Activated CD8-positive, alpha-beta memory T cell treated with anti-CD3 and anti-CD28 coated beads, Interleukin-2, amount 50 U/mL, for 4 hours (primary cell): ENCODE measurements at places on chromosomes 6 and 20.

GRCh38 chr6:131135244-131136020 lies at the start of gene AKAP7:
Gene AKAP7 (plus strand): TSS chr6:131135467. CDS start chr6:131135764, 297 bp downstream.
- DNase-seq = peak; percentile 56

DNA sequence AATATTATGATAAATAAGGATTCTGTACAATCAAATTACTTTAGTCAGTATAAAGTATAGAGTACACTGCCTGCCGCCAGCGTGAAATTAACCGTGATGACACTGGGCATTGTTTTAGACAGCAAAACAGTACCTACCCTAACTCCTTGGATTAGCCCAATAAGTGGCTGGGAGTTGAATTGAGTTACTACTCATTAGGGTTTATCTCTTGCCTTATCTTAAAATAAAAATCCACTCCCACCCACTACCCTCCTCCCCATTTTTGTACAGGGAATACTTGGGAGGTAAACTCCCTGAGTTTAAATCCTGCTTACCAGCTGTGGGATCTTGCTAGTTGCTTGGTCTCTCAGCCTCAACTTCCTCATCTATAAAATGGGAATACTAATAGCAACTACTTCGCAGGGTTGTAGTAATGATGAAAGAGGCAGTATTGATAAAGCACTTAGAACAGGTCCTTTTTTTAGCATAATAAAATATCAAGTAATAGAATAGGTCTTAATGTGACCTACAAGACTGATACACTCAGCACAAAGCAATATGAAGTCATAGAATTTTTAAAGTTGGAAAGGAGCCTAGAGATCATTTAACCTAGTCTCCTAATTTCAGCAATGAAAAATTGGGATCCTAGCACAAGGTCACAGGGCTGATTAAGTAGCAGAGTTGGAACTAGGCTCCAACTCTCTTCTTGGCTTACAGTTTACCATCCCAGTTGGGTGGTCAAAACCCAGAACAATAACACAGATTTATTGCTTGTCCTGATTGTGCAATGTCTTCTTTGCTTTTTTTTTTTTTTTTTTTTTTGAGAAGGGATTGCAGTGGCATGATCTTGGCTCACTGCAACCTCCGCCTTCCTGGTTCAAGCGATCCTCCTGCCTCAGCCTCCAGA lies 23.8 kb downstream of the PHACTR2 start:
- no peak for DNase-seq

DNA sequence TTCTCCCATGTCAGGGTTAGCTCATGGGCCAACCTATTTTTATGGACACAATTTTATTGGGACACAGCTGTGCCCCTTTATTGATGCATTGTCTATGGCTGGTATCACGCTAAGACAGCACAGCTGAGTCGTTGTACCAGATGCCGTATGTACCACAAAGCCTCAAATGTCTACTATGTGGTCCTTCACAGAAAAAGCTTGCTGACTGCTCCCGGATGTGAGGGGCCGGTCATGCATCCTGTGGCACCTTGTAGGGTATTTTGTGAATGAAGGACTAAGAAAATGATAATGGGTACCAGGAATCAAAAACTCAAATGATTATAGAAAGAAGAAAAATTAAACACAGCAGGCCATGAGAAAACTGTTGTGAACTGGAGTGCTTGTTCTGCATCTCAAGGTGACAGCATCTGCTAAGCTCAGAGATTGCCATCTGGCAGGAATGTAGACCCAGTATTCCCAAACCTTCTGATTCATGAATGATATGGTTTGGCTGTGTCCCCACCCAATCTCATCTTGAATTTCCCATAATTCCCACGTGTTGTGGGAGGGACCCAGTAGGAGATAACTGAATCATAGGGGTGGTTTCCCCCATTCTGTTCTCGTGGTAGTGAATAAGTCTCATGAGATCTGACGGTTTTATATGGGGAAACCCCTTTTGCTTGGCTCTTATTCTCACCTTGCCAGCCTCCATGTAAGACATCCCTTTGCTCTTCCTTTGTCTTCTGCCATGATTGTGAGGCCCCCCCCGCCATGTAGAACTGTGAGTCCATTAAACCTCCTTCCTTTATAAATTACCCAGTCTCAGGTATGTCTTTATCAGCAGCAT lies 248.5 kb downstream of the TSHZ2 start:
- DNase-seq = no peak

- DNase-seq = no peak
Observed at GRCh38 chr6:70162972-70163371, 139.9 kb downstream of the COL9A1 start.

GRCh38 chr6:3294921-3295871 lies 36.4 kb downstream of the PSMG4 start:
- DNase-seq = no peak

- DNase-seq = no peak
Observed at GRCh38 chr6:11384531-11385309, 152.3 kb upstream of the NEDD9 start.

DNA sequence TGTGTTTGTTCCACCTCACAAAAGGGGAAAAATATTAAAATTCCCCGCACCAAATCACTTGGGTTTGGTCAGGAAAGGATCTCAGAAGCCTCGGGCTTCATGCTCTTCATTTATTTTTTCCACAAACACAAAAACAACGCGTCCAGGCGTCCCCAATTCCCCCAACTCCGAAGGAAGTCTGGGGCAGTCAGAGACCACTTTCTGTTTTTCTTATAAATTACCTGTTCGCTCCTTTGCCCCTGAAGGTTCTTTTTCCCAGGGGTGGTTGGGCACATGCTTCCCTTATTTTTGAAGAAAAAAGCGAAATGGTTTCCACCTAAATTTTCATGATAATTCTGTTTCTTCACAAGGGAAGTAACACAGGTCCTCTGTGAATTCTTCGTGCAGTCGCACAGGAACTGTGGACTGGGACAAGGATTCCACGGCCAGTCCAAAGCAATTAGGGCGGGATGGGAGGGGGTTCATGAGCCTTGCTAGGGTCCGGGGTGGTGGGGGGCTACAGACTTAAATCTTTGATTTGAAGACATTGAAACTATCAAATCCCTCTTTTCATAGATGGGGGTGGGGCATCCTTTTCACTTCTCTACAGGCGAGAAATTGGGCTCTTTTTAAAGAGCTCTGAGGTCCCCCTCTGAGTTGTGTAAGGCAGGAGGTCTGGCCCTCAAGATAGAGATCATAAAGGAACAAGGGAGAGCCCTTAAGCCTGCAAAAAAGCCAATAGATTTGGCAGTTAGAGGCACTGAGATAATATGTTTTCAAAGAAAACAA lies 30.5 kb upstream of the HFE start:
- DNase-seq = no peak

DNA sequence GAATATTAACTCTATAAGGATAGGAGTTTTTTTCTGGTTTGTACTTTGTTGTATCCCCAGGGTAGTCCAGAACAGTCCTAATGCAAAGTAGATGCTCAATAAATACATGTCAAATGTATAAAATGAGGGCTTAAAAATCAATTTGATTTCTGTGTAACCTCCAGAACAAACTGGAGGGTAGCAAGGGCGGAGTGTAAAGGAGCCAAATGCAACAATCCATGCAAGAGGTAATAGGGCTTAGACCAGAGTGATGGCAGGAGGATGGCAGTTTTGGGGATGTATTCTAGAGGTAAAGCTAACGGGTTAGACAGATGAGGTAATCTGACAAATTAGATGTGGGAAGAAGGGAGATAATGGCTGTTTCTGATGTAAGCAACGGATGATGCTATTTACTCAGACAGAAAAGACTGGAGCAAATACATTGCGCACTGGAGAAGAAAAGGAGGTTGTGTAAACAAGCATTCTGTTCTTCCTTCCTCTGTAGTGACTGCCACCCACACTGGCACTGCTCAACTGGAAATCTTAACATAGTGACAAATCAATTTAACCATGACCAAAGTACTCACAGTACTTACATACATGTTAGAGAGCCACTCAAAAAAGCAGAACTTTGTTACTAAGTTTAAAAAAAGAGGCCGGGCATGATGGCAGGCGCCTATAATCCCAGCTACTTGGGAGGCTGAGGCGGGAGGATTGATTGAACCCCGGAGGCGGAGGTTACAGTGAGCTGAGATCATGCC lies 2.0 kb downstream of the ZNF318 start:
- DNase-seq = no peak

DNA sequence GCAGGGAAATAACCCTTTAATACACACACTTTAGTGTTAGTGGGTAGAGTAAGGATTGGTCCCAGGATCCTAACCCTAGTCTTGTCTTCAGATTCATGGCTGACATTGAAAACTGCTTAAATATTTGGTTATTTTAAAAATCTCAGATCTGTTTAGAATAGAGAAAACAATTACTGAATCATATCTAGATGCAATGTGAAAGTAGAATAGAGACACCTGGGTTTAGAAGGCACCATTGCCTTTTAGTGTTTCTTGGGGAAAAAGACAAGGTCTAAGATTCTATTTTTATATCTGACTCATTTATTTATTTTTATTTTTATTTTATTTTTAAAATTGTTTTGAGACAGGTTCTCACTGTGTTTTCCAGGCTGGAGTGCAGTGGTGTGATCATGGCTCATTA lies 6.0 kb downstream of the DDX43 start:
- no peak for DNase-seq

DNA sequence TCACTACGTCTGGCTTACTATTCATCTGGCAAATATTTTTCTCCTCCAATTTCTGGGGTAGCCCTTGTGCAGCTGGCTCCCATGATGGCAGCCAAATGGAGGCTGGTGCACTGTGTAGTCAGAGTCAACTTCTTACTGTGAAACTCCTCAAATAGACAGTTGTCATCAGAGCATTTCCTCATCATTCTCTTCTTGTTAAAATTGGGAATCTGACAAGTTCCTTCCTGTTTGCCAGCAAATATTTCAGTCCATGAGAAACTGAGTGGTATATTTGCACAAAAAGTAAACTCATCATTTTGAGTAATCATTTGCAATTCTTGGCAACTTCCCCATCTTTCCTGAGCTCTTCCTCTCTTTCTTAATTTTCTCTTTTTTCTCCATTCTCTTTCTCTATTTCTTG lies 394.9 kb upstream of the RGS17 start:
- no peak for DNase-seq

DNA sequence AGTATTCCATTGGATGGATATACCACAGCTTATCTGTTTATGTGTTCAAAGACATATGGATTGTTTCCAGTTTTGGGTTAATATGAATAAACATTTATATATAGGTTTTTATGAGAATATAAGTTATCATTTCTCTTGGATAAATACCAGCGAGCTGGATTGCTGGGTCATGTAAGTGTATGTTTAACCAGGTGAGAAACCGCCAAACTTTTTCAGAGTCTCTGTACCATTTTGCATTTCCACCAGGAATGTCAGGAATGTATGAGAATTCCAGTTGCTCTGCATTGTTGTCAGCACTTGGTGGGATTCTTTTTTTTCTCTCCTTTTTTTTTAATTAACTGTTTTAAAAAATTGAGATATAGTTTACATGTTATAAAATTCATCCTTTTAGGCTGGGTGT lies 52.1 kb downstream of the PHF20 start:
- no peak for DNase-seq

DNA sequence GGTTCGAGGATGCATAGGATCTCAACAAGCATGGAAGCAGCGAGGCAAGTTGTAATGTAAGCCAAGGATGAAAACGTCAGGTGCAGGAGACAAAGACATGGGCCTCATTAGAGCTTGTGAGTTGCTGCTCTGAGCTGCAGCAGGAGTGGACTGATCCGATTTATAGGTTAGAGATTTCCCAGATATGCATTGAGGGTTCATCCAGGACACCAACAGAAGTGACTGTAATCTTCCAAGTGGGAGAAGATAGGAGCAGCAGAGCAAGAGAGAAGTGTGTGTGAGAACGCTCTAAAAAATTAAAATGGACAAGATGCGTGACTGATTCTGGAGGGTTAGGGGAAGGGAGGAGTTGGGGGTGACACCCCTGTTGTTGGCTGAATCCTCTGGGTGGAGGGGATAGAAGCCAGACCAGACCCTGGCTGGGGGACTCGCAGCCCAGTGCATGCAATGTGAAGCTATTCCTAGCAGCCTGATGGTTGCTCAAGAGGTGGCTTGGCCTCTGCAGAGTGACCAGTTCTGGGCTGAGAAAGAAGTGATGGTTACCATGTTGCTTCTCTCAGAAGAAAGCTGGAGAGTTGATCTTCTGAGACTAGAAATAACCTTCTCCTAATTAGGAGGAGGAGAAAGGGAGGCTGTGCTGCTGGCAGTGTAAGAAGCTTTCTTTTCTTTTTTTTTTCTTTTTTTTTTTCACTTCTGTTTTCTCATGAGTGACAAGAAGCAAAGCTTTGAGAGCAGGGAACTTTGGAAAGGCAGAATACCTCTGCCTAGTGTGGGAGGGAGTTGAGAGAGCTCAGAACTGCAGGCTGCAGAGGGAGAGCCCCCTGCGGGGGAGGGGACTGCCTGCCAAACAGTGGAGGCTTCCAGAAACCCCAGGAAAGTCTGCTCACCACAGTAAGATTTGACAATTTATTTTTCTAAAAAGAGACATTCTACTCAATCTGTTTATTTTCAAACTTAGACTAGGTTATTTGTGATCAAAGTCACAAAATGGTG lies 116.9 kb downstream of the SLX4IP start:
- DNase-seq = no peak

DNA sequence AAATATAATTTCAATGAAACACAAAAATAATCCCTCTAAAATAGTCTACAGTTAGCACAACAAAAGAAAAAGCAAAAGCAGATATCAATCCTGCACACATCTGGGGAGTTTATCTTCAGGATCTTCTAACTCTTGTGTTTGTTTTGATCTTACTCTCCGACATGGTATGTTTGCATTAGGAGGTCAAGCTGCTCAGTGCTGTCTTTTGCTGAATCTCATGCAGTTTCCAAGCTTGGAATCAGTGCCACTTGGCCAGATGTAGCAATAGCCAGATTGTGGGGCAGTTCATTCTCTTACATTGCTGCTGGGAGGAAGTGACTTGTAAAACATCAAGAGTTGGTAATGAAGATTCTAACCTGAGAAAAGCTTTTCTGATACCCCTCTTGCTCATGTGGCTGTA lies 29.5 kb downstream of the RIOK1 start:
- DNase-seq = no peak

- DNase-seq = no peak
Observed at GRCh38 chr6:147176795-147177194, 27.4 kb upstream of the STXBP5 start.

- DNase-seq = no peak
Observed at GRCh38 chr6:21887231-21888185, 294.0 kb downstream of the SOX4 start.
